ENCODE measurements at places on chromosomes 2 and 18.

- no peak for DNase-seq
These were observed 173.5 kb upstream of the SIX2 start for GRCh38 chr2:45182667-45183295.

GRCh38 chr2:181430406-181431118 is 26.6 kb upstream of the ITGA4 start:
- peak; percentile 10 for DNase-seq

DNA sequence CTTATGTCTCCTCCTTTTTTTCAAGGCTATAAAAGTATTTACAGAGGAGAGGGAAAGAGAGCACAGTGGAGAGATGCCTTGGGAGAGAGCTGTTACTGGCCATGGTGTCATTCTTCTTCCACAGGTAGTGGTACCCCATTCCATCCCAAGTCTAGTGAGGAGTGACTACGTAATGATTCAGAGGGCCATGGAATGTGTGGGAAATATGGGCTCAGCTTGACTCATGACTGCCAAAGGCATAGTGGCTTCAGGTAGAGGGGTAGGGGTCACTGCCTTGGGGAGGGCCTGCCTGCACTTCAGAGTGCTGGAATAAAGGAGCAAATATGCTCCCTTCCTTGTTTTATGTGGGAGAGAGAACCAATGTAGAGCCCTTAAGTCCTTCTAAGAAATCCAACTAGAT is 620.6 kb downstream of the IRS1 start:
- no peak for DNase-seq

DNA sequence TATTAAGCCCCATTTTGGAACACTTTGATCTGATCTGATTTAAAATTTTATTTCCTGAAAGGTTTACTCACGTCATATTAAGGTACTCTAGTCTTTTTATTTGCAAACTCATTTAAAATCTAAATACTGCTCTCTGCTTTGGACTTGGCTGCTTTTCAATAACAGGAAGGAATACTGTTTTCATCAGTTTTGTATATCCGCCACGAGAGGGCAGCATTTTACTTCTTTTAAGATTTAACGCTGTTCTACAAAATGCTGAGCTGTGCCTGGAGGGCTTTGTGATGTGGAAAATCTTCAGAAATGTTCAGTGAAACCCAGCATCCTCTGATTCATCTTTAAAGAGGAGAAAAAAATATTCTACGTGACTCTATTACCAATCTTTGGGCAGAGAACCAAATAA is 37.5 kb upstream of the SLC38A11 start:
- DNase-seq: peak; percentile 90

DNA sequence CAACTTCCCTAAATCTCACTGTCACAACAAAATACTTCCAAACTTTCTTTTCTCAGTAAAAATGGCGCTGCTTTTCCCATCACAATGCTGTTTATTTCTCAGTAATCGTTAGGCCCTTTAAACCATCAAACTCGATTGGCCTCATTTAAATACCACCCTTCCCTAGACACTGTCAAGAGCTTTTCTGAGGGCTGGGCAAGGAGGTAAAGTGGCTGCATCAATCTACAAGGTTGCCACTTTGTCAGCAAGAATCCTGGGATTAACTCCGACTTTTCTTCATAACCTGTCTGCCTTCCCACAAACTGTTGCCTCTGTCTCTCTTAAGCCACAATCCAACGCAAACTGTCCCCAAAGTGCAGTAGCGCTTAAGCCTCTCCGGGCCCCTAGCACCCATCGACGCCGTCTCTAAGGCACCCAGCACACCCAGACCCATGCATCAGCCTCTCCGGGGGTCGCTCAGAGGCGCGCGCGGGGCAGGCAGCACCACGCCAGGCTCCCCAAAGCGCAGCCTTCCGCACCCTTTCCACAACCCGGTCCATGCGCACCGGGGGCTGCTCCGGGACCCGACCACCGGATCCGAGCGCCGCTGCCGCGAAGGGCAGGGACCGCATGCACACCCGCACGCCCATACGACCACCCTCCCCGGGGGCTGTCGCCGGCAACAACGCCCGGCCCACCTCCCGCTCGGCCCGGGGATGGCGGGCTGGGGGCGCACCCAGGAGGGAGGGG is 683 bp downstream of the MBOAT2 start:
- peak; percentile 22 for DNase-seq

- peak; percentile 41 for DNase-seq
These were observed 678 bp downstream of the PIAS2 start for GRCh38 chr18:46916551-46917107.

DNA sequence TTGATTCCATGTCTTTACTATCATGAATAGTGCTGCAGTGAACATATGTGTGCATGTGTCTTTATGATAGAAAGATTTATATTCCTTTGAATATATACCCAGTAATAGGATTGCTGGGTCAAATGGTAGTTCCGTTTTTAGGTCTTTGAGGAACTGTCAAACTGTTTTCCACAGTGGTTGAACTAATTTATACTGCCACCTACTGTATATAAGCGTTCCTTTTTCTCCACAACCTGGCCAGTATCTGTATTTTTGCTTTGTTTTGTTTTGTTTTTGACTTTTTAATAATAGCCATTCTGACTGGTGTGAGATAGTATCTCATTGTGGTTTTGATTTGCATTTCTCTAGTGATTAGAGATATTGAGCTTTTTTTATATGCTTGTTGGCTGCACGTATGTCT is 641.6 kb downstream of the SUCLG1 start:
- no peak for DNase-seq

- DNase-seq: no peak
These were observed 98.7 kb downstream of the MYCN start for GRCh38 chr2:16039055-16039454.

DNA sequence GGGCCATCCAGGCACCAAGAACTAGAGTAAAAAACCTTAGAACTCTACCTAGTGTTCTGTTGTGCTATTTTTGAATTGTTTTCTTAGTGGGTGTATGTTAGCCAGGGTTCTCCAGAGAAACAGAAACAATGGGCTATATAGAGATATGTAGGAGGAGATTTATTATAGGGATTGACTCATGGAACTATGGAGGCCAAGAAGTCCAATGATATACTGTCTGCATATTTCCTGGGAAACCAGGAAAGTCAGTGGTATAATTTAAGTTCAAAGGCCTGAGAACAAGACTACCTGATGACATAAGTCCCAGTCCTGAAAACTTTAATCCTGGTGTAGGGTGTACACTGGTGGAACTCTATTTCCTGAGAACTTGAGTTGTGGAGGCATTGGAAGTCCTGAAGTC is 108.7 kb upstream of the ACVR1 start:
- DNase-seq: no peak

DNA sequence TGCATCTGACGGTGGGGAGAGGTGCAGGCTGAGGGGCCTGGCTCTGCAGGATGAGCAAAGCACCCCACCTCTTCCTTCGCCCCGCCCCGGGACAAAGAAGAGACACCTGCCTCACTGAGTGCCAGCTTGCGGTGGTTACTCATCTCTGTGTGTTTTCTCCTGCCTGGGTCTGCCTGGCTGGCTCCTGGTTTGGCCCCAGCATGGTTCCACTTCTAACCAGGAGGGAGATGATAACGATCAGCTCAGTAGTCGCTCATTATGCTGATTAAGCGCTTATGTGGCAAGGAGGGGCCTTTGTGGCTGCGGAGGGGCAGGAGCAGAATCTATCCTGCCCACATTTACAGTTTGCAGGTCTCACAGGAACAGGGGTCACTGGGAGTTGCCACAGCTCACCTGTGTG is 68.7 kb upstream of the EDAR start:
- no peak for DNase-seq

- DNase-seq: peak; percentile 79
These were observed 218.2 kb downstream of the SH3BP4 start for GRCh38 chr2:235170016-235170415.

- DNase-seq: peak; percentile 82
These were observed at the start of gene RAD51AP2 for GRCh38 chr2:17518212-17519154. TSS of gene RAD51AP2 (minus strand) at chr2:17518440. CDS start at chr2:17518415, 25 bp downstream.

DNA sequence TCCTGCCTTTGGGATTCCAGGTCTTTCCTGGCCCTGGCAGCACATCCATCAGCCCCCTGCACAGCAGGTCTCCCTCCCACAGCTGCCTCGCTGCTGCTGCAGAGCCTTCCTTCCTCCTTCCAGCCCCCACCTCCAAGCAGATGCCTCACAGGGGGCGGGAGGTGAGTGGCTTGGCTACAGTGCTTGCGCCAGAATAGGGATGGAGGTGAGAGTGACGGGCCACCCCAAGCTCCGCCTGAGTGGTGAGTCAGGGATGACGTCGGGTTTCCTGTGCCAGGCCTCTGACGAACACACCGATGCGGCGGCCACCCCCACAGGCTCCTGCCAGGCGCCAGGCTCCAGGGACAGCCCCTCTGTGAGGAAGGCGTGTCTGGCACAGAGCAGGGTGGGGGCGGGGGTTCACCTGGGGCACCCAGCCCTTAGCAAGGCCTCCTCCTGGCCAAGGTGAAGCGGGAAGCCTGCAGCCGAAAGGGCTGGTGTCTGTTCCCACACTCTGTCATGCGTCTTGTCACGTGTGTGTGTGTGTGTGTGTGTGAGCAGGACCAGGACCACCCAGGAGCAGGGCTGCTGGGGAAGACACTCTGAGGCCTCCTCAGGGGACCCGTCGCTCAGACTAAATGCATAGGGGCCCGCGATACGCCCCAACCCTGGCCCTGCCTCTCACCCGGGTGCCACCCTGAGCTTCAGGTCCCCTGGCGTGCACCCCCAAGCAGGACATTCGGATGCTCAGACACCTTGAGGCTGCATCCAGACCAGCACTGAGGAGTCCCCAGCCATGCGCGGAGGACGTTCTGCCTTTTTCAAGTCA is 3.4 kb upstream of the DUSP2 start:
- DNase-seq: peak; percentile 93

- no peak for DNase-seq
These were observed 211.0 kb downstream of the HAUS1 start for GRCh38 chr18:46315161-46315560.

GRCh38 chr2:120308038-120308910 is 37.7 kb upstream of the INHBB start:
- no peak for DNase-seq

DNA sequence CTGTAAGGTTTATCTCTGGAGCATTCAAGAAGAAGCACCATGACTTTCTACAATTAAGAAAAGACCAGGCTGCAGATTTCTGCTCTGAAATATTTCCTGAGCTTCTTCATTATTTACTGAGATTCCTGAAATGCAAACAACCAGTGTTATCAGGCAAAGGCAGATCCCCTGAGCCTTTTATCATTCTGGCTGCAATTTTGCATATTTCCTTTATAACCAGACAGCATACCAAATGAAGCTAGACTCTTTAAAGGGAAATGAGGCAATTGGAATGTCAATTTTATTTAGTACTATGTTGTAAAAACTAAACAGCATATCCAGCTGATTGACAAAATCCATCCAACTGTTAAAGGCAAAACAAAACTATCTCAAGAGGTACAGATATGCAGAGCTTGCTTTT is 372.5 kb downstream of the RIT2 start:
- DNase-seq: peak; percentile 0

DNA sequence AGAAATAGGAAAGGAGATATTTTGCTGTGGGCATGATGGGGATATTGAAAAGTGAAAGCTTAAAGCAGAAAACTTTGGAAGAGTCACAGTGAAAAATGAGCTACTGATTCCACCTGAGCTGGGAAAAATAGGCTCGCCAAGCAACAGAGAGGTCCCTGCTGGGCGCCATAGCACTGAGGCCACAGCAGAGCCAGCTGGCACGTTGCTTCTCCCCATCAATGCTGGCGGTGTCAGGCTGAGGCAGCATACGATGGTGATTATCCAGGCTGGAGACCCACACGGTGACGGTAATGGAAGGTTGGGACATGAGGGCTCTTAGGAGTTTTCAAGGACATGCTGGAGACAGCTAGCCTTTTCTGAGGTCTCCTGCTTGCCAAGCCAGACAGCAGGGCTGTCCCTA is 25.8 kb upstream of the DTNB start:
- DNase-seq: no peak

- peak; percentile 68 for DNase-seq
These were observed 1000.4 kb upstream of the ACVR2A start for GRCh38 chr2:146844226-146844990.

DNA sequence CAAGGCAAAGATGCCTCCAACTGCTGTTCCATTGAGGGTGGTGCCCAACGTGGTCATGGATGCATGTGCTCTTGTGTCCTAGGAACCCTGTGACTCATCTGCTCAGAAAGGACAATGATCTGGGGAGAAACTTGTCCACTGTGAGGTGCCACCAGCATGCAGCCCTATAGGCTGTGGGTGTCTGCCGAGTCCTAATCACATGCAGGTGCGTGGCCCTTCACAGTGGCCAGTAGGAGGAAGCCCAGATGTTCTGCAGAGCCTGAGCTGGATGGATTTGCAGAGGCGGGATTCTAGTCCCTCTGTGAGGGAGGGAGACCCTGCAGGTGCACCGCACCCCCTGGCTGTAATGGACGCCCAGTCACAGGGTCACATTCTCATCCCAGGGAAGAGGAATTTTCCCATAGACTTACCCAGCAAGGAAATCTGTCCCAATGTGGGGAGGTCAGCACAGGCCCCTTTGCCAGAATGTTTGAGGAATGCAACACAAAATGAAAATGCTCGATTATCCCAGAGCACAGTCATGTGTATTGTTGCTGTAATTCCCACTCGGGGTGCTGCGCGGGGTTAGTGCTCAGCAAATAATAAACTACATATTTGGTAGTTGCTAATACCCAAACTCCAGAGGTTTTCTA is 13.9 kb downstream of the GDF7 start:
- no peak for DNase-seq

DNA sequence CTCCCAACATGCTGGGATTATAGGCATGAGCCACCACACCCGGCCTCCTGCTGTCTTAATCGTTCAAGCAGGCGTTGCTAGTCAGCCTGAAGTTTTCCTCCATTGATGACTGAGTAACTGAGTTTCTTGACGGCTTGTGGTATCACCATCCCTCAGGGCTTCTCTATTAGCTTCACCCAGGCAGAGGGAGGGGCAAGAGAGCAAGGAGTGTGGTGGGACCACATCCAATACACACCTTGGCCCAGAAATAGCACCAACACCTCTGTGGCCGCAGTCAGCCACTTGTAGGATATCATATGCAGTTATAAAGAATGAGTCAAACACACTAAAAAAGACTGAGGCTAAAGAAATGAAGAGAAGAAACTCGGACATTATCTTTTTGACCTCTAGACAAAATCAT is 1009.4 kb upstream of the CELF4 start:
- no peak for DNase-seq

DNA sequence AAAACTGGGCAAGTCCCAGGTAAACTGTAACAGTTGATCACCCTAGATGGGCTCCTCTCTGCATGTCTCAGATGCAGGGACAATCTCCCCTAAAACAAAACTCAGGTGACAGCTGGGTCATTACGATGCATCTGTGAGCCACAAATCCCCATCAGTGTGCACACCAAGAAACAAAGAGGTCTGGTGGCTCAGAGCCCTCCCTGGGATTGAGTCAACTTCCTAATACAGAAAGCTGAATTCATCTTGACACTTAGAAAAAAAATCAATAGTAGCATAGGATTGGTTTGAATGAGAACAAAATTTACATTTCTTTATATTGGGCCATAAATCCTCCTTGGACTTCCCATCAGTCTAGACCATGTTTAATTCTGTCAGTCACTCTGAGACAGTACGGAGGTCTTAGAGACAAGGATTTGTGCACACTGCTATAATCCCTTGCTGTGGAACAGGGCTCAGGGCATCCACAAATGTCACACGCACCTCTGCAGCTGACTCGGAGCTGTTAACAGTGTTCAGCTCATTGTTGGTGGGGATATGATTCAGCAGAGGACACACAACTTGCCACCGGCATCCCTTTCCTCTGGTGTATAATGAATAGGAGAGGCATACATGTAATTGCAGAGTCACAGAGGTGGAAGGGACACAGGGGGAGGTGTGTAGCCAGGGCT is 44.5 kb upstream of the DAPL1 start:
- no peak for DNase-seq

- DNase-seq: peak; percentile 85
These were observed 79.8 kb downstream of the CCDC150 start for GRCh38 chr2:196719110-196719872.

Measured in iris pigment epithelial cell (primary cell).